ENCODE measurements at places on chromosomes 6 and 20. TPM values are rescaled to one million over a fixed set of nuclear protein-coding genes. Genes with fewer than 3 reads are reported as not detected.

The UNC5CL gene
- total RNA-seq = not detected

The LY6G5C gene
- total RNA-seq = 1.1 TPM

The TINAG gene
- total RNA-seq = not detected

The GSTA2 gene
- total RNA-seq = not detected

The AKAP7 gene
- total RNA-seq = 1.6 TPM

The BCKDHB gene
- 8.9 TPM for total RNA-seq

The PSMB9 gene
- total RNA-seq = 32.4 TPM

The HLA-DQB2 gene
- not detected for total RNA-seq

The C20orf141 gene
- total RNA-seq = not detected

The ISM1 gene
- not detected for total RNA-seq

The LINC00237 gene
- total RNA-seq = not detected

The RIMS4 gene
- total RNA-seq = not detected

The DNAH8 gene
- under 0.01 TPM for total RNA-seq

The SRXN1 gene
- 52.0 TPM for total RNA-seq

The ATP6V1G2 gene
- 0.36 TPM for total RNA-seq

The FUT9 gene
- not detected for total RNA-seq

The FGD2 gene
- total RNA-seq = not detected

The WFDC10B gene
- total RNA-seq = not detected

The FAXC gene
- total RNA-seq = 0.56 TPM

The LGSN gene
- not detected for total RNA-seq

The POLR3F gene
- 11.6 TPM for total RNA-seq
